CD4-positive, alpha-beta T cell treated with Interleukin-1 beta for 1 hour (primary cell): ENCODE measurements at places on chromosomes 1 and 21.

GRCh38 chr1:154335025-154335714 lies 9.8 kb downstream of the ATP8B2 start:
- peak; percentile 90 for DNase-seq

GRCh38 chr1:15810073-15810472 lies 2.6 kb upstream of the UQCRHL start:
- DNase-seq: no peak

- DNase-seq: no peak
These were observed 4.7 kb upstream of the FTCD start for GRCh38 chr21:46159841-46160656.

GRCh38 chr1:1347663-1348419 lies 1.4 kb downstream of the DVL1 start:
- no peak for DNase-seq

GRCh38 chr1:160144921-160145320 lies 6.5 kb upstream of the ATP1A4 start:
- DNase-seq: no peak

- DNase-seq: no peak
These were observed 65.8 kb upstream of the PRKACB start for GRCh38 chr1:84078108-84078841.

- no peak for DNase-seq
These were observed 391.6 kb downstream of the PBX1 start for GRCh38 chr1:164950541-164950986.

GRCh38 chr1:206105464-206105995 lies 11.7 kb downstream of the AVPR1B start:
- no peak for DNase-seq

GRCh38 chr1:63155437-63155836 lies 166.9 kb upstream of the FOXD3 start:
- no peak for DNase-seq

DNA sequence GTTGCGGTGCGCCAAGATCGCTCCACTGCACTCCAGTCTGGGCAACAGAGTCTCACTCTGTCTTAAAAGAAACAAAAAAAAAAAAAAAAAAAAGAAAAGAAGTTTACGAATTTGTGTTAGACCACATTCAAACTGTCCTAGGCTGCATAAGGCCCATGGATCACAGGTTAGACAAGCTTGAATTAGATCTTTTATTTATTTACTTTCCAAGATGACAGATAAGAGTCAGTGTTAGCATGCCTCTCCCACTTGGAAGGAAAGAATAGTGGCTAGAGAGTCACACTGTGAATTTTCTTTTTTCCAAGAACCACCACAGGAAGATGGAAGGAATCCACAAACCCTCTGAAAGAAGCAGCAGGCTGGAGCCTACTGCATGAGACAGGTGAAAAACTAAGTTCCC lies 29.3 kb downstream of the NSL1 start:
- DNase-seq: no peak

DNA sequence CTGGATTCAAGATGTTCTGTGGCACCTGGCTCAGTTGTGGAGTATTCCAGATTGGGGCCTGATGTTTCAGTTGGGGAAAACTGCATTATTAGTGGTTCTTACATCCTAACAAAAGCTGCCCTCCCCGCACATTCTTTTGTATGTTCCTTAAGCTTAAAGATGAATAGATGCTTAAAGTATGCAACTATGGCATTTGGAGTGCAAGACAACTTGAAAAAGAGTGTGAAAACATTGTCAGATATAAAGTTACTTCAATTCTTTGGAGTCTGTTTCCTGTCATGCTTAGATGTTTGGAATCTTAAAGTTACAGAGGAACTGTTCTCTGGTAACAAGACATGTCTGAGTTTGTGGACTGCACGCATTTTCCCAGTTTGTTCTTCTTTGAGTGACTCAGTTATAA lies 7.2 kb downstream of the FPGT start:
- DNase-seq: no peak

- no peak for DNase-seq
These were observed 345.3 kb downstream of the PTBP2 start for GRCh38 chr1:97066860-97067259.

DNA sequence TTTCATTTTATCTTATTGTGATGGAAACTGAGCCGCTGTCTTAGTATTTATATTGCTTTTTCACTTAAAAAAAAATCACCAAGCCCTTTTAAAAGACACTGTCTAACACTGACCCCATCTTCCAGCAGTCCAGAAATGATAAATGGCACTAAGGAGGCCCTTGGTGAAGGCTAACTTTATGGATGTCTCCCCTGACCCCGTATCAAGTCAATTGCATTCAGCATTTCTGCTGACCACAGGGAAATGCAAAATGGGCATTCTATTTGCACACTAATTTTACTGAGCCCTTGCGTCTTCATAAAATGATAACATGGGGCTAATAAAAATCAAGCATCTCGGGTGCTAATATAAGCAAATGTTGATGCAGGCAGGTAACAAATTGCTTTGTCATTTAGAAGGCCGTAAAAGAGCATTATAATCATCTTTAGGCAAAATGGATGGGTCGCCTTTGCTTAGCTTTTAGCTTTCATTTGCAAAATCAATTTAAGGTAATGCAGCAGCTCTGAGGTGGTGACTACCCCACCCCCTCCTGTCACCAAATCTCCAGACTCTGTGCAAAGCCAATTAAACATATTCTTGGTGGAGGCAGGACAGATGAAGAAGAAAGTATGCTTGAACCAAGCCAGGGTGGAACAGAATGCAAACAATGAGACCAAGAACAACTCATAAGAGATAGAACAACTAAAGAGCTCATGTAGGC lies 110.8 kb downstream of the BEND5 start:
- DNase-seq: no peak
